ENCODE measurements at places on chromosomes 7 and 10.

GRCh38 chr10:127577376-127578258 is 28.5 kb downstream of the NPS start:
- no peak for DNase-seq

DNA sequence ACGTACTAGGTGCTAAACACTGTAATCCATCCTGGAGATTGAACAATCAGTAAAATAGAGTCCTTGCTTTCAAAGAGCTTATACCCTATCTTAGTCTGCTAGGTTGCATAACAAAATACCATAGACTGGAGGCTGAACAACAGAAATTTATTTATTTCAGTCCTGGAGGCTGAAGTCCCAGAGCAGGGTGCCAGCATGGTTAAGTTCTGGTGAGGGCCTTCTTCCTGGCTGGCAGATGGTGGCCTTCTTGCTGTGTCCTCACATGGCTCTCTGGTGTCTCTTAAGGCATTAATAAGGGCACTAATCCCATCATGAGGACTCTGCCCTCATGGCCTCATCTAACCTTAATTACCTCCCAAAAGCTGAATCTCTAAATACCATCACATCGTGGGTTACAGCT is 43.1 kb upstream of the ICA1 start:
- no peak for DNase-seq

GRCh38 chr10:81873932-81874816 is 820 bp upstream of the NRG3 start:
- DNase-seq, result no peak

- no peak for DNase-seq
Measured at GRCh38 chr7:47950714-47951113, 2.4 kb upstream of the PKD1L1 start.

DNA sequence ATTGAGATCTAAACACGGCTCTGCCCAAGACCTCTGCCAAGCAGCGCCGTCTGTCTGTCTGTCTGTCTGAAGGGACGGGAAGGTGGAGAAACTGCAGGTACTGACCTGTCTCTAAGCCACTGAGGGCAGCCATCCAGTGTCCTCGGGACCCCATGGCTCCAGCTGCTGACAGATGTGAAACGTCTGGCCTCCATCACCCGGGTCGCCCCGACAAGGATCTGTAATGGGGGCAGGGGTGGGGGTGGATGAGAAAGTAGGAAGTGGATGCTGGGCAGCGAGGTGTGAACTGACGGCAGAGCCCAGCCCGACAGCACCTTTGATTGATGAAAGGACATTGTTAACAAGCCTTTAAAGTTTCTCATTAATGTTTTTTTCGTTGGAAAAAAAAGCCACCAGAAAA is 193.1 kb downstream of the EBF3 start:
- no peak for DNase-seq

GRCh38 chr10:77383861-77384553 is 253.6 kb downstream of the KCNMA1 start:
- no peak for DNase-seq

GRCh38 chr10:102975483-102976379 is 57.6 kb downstream of the CNNM2 start:
- no peak for DNase-seq

Measured in hematopoietic multipotent progenitor cell treated with erythropoietin and hydrocortisone succinate and interleukin-3 and kit ligand, for 17 days (in vitro differentiated cells).